ENCODE measurements at places on chromosomes 4 and X.

DNA sequence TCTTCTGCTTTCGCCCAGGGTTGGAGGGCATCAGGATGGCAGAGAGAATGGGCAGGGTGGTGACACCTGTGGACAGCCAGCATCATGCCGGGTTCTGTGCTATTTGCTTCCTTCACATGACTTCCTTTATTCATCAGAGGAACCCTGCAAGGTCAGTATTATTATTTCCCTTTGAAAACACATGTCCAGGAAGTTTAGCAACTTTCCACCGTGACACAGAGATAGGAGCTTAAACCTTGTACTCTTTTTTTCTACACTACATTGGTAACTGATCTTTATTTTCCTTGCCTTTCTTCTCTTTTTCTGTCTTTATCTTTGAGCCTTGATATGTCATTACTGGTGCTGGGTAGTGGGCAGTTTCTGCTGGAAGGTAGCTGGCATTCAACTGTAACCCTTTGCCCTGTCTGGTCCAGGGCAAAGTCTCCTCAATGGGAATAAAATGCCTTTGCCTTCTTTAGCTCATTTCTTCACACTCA lies 5.0 kb upstream of the MGST2 start:
- no peak for DNase-seq

DNA sequence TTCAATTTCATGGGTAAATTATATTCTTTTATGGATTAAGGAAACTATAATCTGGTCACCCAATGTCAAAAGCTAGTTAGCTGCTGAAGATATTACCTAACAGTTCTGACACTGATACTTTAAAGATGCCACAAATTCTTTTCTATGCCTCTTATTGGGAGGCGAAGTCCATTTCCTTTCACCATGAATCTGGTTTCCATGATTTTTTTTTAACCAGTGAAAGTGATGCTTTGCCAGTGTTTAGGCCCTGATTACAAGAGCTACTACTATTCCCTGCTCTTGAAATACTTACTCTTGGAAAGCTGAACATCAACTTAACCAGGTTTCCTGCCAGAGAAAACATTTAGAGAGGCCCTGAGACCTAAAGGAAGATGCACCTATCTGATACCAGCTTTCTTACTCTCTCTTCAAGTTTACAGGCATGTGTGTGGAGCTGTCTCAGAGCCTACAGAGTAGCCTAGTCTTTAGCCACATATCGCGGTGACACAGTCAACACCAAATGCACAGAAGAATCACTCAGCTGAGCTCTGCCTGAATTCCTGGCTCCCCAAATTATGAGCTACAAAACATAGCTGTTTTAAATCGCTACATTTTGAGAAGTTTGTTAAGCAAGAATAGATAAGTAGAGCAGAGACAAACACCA lies 1280.8 kb downstream of the PCDH7 start:
- no peak for DNase-seq

DNA sequence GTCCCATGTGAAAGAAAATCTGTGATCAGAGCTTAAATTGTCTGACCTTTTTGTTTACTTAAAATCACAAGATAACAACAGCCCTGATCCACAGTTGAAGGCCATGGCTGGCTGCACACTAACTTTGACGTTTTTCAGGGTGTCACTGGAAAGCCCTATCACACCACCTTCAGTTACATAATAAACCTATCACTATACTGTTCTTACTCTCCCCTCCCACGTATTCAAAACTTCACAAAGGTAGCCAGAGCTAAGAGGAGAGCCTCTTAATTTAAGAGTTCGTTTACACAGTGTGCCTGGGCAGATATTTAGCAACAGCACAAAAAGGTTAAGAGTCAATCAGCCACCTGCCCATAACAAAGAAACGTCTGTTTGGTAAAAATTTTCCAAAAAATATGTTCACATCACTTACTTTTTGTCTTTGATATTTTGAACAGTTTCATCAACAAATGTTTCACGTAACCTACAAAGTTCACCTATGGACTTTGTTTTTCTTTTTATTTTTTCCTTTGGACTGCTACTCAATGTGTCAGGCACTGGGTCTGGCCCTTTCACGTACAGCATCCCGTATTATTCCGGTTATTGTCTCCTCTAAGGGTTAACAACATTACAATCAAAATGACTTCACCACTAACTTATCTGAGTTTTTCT lies 25.0 kb downstream of the RFC1 start:
- DNase-seq, result no peak

GRCh38 chrX:131703646-131704045 lies 159.8 kb downstream of the OR13H1 start:
- DNase-seq, result no peak

- DNase-seq, result no peak
These were observed 756.4 kb upstream of the IGFBP7 start for GRCh38 chr4:57866468-57867171.

- no peak for DNase-seq
These were observed 27.4 kb downstream of the FAM13A start for GRCh38 chr4:89029591-89029990.

All from effector CD4-positive, alpha-beta T cell (primary cell).